ENCODE measurements at places on chromosomes 13 and 19.

GRCh38 chr19:14333101-14333871 lies 48.0 kb upstream of the ADGRE5 start:
- no peak for DNase-seq

DNA sequence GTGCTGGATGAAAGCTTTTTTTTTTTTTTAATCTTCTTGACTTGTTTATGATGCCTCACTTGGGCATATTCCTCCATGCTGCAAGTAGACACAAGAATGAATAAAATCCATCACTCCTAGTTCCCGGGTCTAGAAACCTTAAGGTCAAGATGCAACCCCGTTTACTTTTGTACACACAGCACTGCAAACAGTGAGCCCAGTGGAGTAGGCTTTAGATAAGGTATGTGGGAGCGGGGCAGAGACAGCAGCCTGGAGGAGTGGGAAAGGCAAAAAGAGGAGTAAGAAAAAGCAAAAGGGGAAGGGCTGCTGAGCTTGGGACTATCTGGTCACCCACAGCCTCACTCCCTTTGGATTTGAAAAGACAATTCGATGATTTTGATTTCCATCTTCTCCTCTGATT lies 429.8 kb upstream of the ARGLU1 start:
- DNase-seq = no peak

DNA sequence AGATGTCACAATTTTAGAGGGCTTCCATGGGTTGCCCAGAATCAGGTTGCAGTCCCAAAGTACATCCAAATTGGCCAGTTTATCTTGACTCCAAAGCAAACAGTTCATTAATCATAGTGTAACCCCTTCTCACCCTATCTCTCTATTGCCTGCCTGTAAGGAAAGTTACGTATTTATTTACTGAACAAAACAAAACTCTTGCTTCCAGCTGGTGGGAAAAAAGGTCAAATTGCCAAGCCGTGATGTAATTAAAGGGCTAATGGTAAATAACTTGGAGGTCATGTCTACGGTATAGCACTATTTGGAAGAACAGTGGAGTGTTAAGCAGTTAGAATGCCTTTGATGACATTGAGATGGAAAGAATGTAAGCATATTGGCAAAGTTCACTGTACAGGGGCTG lies 214.0 kb downstream of the DLEU7 start:
- DNase-seq = no peak

- no peak for DNase-seq
Measured at GRCh38 chr13:99655351-99656091, 154.2 kb downstream of the TM9SF2 start.

GRCh38 chr13:87677496-87678371 lies 6.6 kb downstream of the SLITRK5 start:
- DNase-seq = no peak

- DNase-seq = no peak
Measured at GRCh38 chr13:43802511-43802910, 15.7 kb upstream of the ENOX1 start.

- no peak for DNase-seq
Measured at GRCh38 chr19:45123440-45123850, 30.5 kb downstream of the PPP1R37 start.

DNA sequence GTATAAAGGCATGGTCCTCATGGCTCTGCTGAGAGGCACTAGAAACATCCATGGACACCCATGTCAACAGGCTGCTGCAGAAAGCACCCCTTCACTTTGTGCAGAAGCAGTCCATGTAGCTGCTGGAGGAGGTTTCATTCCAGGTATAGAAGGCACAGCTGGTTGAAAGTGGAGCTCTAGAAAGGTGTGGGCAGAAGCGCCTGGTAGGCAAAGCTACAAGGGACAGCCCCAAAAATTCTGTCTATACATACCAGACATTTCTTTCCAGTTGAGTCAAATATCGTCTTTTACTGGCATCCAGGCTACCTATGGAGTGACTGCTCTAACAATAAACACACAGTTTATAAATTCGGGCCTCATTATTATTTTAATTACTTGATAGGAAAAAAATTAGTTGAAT lies 129.3 kb downstream of the ENOX1 start:
- DNase-seq = no peak

GRCh38 chr19:6587093-6587820 lies 3.7 kb downstream of the CD70 start:
- DNase-seq = no peak

- DNase-seq = no peak
Measured at GRCh38 chr13:110107568-110108347, 199.2 kb downstream of the COL4A1 start.

- no peak for DNase-seq
Measured at GRCh38 chr13:59690857-59691500, 472.7 kb downstream of the DIAPH3 start.

DNA sequence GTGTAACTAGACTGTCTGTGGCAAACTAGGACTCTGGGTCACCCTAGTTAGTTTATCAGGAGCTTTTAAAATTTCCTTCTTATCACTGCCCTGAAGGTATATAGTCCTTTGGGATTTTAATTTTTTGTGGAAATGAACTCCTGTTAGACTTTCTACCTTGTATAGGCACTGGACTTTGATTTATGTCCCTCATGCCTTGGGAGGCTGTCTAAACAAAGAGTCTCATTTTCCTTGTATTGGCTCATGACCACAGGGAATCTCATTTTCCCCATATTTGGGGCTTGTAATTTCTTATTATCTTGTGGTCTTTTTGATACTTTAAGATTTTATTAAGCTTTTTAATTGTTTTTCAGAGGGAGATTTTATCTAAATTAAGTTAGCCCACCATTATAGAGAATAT lies 21.4 kb downstream of the KCTD4 start:
- no peak for DNase-seq

GRCh38 chr19:11365557-11366117 lies 8.8 kb upstream of the SWSAP1 start:
- DNase-seq = no peak

- DNase-seq = no peak
Measured at GRCh38 chr13:39952249-39953233, 297.1 kb downstream of the COG6 start.

- no peak for DNase-seq
Measured at GRCh38 chr13:73876323-73876722, 257.9 kb downstream of the KLF12 start.

DNA sequence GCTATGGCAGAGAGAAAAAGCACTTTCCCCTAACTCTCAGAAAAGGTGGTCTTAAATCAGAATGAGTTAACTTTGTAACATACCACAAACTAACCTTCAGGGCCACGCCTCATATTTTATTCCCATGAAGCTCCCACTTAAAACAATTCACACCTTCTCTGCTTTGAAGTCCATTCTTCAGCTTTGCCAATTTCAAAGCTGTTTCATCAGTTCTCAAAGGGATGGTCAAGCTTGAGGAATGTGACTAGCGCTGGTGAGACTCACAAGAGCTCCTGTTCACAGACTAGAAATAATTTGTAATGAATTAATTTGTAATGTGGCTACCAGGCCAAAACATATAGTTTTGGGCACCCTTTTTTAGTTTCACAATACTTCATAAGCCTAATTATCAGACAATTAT lies 68.2 kb downstream of the STK24 start:
- DNase-seq = no peak

GRCh38 chr19:45409557-45409920 lies 3.1 kb downstream of the POLR1G start:
- DNase-seq = no peak

DNA sequence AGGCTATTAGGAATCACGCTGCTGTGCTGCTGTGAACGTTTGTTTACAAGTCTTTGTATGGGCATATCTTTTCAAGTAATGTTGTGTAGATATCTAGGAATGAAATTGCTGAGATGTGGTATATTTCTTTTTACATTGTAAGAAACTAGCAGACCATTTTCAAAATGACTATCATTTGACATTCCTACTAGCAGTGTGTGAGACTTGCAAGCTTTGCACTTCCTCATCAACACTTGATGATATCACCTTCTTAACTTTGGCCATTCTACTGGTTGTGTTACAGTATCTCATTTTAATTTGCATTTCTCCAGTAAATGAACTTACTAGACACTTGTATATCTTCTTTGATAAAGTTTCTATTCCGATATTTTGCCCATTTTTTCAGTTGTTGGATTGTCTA lies 12.1 kb downstream of the METTL21C start:
- no peak for DNase-seq

DNA sequence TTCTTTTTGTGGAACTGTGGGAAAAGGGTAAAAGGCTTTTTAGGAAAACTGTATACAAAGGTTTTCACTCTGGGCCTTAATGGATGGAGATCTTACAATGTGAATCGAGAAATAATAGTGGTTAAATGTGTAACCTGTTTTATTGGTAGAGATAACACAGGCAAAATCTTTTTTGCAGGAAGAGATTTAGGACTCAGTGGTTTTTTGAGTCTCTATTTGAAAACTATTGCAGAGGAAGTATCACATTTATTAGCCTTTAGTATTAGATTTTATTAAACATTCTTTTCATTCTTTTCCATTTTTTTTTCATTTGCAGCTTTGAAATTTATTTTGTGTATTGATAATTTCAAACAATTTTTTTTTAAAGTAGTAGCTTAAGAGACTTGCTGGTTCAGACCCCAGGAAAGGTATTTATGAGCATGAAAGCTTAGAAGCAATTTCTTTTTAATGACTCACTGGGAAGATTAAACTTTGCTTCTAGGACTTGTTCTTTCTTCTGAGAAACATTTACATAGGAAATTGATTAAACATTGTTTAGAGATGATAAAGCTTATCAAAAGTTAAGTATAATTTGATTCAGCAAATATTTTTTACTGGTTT lies 10.5 kb downstream of the KLF5 start:
- no peak for DNase-seq

- DNase-seq = no peak
Measured at GRCh38 chr19:31575846-31576335, 226.7 kb upstream of the TSHZ3 start.

- no peak for DNase-seq
Measured at GRCh38 chr19:1408300-1409203, 1.2 kb downstream of the DAZAP1 start.

- no peak for DNase-seq
Measured at GRCh38 chr13:110578363-110578762, 16.8 kb upstream of the RAB20 start.

GRCh38 chr13:83633746-83634145 lies 248.5 kb downstream of the SLITRK1 start:
- DNase-seq = no peak

DNA sequence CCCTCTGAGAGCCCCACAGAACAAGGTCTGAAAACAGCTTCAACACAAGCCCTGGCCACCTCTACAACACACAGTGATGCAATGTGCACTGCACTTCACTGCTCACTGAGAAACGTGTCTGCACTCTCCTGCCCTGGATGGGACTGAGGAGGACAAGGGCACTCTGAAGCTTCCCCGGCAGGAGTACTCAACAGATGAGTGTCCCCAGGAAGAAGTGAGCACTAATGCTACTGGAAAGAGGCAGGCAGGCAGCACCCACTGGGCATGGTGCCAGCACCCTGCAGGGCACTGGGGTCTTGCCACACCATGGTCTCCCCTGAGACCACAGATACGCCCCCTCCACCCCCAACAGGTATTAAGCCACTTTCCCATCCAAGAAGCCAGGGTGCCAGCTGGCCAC lies 17.7 kb upstream of the SLC35E1 start:
- no peak for DNase-seq

DNA sequence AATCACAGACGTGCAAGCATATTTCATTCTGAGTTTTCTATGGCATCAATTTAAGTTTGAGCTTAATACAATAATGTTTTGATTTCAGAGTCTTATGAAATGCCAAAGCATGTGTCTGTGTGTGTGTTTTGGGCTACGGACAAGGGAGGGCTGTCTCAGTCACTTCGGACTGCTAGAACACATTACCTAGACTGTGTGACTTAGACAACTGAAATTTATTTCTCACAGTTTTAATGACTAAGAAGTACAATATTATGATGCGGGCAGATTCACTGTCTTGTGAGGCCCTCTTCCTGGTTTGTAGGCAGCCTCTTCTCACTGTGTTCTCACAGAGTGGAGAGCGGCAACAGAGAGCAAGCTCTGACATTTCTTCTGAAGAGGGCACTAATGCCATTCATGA lies 1202.0 kb downstream of the EFNB2 start:
- no peak for DNase-seq

- no peak for DNase-seq
Measured at GRCh38 chr13:40495621-40496001, 170.8 kb downstream of the FOXO1 start.

DNA sequence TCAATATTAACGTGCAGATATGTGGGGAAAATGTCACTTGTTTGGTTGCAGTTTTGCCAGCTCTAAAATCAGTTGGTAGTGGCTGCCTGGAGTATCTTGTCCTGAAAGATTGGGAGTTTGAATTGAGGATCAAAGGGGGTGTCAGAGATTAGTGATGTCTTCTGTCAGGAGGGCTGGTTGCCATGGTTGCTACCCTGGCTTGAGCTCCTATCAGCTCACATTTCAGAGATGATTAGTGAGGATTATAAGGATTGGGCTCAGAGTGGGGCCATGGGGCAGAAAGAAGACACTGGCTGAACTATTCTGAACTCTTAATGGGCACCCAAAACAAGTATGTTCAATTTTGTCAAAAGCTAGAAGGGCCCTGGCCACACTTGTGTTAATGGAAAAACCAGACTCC lies 95.5 kb upstream of the RNF113B start:
- DNase-seq = no peak

DNA sequence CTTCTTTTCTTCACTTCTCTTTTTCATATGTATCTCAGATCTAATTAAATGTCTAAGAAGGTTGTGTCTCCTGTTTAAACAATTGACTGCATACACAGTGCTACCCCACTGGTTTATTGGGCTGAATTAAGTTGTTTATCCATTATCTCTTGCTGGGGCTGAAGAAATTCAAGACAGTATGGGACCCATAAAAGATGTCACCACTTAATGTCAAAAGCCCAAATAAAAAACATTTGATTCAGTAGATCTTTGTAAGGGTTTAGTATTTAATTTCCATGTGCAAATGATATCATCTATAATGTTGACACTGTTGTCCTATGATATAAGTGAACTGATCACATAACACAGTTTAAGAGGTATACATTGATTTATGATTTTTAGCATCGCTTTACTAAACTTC lies 1431.9 kb upstream of the PCDH20 start:
- no peak for DNase-seq

- DNase-seq = no peak
Measured at GRCh38 chr19:5024282-5024681, 55.4 kb downstream of the KDM4B start.

DNA sequence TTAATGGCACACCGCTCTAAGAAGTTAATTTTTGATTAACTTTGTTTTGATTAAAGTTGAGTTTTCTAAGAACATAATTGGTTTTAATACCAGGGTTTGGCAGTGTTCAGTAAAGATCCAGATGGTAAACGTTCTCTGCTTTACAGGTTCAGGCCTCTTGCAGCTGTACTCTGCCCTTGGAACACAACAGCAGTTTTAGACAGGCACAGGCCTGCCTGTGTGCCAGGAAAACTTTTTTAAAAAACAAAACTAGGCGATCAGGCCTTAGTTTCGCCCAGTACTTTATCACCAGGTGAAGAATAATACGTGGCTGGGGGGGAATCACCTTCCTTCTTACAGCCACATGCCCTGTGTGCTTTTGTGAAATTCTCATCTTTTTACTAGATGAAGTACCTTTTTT lies 38.0 kb upstream of the TEX29 start:
- DNase-seq = no peak

DNA sequence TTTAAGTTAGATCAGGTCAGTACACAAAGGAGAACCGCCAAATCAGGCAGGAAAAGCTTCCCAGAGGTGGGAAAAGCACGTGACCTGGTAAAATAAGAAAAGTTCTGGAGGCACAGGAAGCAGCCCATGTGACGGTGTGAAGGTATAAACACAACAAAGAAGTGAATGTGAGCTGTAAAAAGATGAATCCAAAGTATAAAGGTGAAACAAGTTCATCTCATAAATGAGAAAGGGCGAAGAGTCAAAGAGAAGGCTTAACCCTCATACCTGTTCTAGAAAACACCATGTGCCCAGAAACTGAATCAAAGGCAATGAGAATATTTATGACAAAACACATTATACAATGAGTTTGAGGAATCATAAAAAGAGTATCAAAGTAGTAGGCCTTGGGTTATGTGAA lies 47.0 kb downstream of the USP12 start:
- DNase-seq = no peak

All from stimulated activated CD8-positive, alpha-beta memory T cell treated with anti-CD3 and anti-CD28 coated beads, Interleukin-4, amount 100 ng/mL, for 4 hours (primary cell).